Activated CD8-positive, alpha-beta T cell treated with anti-CD3 and anti-CD28 coated beads for 36 hours (primary cell): ENCODE measurements at places on chromosomes 12 and 14. TPM values are rescaled to one million over a fixed set of nuclear protein-coding genes. Genes with fewer than 3 reads are reported as not detected.
A peak's percentile ranks its signal among the peaks of the same experiment; 100 is the strongest.

Gene CD27
- total RNA-seq, result 164 TPM

Gene CATSPERB
- 0.60 TPM for total RNA-seq

Gene ZC2HC1C
- 0.45 TPM for total RNA-seq

Gene INSM2
- total RNA-seq, result not detected

Gene DPY19L2
- 6.4 TPM for total RNA-seq

Gene GDF3
- not detected for total RNA-seq

Gene ACACB
- total RNA-seq, result 8.7 TPM

Gene OR6C2
- total RNA-seq, result not detected

Gene TMEM132C
- total RNA-seq, result not detected

Gene KRT77
- total RNA-seq, result not detected

Gene COX14
- 43.1 TPM for total RNA-seq

GRCh38 chr12:51222461-51222860 lies 4.6 kb upstream of the POU6F1 start:
- H3K36me3 ChIP-seq, result no peaks in the 10 kb centered on the region
- peaks cover 11% of the 10 kb centered on the region for H3K4me1 ChIP-seq

- no peaks in the 10 kb centered on the region for H3K27me3 ChIP-seq
- H3K36me3 ChIP-seq, result no peaks in the 10 kb centered on the region
- no peak for DNase-seq
- H3K4me1 ChIP-seq, result peaks cover 15% of the 10 kb centered on the region
Measured at GRCh38 chr12:6360578-6361490, 14.5 kb downstream of the SCNN1A start.

DNA sequence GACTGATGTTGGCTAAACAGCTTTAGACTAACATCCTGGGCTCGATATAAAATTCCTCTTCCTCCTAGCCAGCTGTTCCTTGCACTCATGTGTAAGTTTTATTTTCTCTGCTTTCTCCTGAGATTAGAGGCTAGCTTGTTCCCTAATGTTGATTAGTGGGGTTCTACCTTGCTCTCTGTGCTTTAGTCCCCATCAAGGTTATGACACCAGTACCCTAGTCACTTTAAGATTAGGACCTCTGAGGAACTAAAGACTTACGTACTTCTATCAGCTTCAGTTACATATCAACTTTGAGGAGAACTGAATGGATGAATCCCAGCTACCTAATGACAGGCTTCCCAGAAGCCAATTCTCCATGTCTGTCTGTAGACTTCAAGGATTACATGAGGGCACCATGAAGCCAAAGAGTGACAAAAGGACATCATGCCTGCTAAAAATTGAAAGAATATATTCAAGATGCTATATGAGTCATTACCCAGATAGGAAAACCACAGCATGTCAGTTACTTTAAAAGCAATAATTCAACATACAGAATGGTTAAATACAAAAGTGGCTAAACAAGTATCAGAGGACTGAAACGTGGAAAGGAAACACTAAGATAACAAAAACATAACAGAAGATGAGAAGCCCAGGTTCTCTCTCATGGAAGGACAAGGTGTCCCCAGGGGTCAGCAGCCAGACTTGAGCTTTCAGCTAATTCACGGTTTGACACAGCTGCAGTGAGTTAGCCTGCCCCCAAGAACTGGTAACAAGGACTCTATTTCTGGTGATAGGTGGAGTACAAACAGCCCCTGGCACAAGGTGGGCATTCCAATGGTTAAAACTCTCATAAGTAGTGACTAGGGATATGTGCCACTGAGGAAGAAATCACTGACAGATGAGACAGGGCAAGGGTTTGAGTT lies 20.4 kb downstream of the ADAM20 start:
- DNase-seq, result no peak
- H3K27me3 ChIP-seq, result no peaks in the 10 kb centered on the region
- H3K36me3 ChIP-seq, result peaks cover 9% of the 10 kb centered on the region
- H3K4me3 ChIP-seq, result no peak overlapping the region
- peak overlapping the region; percentile 59 for H3K27ac ChIP-seq

DNA sequence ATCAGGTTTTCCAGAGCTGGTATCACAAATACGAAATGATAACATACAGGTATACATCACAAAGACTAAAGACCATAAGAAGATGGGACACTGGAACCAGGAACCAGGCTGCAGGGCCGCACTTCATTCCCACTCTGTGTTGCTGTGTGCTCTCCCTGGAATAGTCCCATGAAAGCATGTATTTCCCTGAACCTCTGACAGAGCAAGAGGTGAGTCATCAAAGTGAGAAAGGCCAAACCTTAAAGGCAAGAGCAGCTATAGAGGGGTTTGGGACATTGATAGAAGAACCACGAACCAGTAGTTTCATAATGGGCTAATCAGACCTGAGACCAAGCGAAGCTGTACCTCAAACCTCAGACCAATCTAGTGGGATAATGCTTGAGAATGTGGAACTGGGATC lies 283.0 kb upstream of the PRKD1 start:
- H3K4me1 ChIP-seq, result no peaks in the 10 kb centered on the region
- no peaks in the 10 kb centered on the region for H3K36me3 ChIP-seq
- no peak overlapping the region for H3K27ac ChIP-seq

GRCh38 chr14:77554207-77554606 lies 55.6 kb upstream of the ISM2 start:
- H3K27me3 ChIP-seq, result no peaks in the 10 kb centered on the region
- H3K4me3 ChIP-seq, result no peak overlapping the region
- H3K36me3 ChIP-seq, result peaks cover 41% of the 10 kb centered on the region
- H3K27ac ChIP-seq, result peak overlapping the region; percentile 92
- peaks cover 17% of the 10 kb centered on the region for H3K4me1 ChIP-seq

DNA sequence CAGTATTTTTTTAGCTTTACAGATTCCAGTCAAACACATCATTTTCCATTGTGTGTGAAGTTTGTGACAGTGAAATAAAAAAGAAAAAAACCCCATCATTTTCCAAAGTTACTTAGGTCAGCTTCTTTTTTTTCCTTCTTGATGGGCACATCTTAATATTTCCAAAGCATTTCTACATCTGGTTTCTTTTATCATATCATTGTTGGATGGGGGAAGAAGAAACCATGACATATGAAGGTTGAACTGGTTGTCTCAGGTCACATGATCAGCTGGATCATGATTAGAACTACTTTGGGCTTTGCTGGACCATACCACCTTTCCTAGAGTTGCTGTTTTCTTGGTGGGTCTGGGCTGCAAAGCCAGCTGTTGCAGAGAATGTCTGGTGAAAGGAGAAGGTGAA lies 59.8 kb downstream of the FOS start:
- no peaks in the 10 kb centered on the region for H3K36me3 ChIP-seq
- no peak for DNase-seq
- no peaks in the 10 kb centered on the region for H3K27me3 ChIP-seq
- H3K4me3 ChIP-seq, result no peak overlapping the region
- H3K4me1 ChIP-seq, result peaks cover 23% of the 10 kb centered on the region
- H3K27ac ChIP-seq, result no peak overlapping the region

DNA sequence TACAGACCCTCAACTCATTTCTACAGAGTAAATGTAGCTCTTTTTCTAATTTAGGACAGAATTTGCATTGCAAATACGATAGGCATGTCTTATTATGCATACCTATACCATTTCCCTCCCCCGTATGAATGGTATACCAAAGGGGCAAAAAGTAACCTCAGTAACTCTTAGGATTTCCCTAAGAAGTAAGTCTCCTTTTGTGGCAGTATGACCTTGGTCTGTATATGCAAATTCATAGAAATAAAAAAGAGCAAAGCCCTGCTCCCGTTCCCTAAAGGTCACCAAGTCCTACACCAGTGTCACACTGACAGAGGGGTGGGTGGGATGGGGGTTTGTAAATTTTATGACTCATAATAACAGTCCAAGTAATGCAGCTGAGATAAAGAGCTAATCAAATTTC lies 365.8 kb upstream of the CCDC196 start:
- H3K27ac ChIP-seq, result no peak overlapping the region
- H3K27me3 ChIP-seq, result peaks cover 8% of the 10 kb centered on the region
- no peak for DNase-seq
- H3K4me1 ChIP-seq, result no peaks in the 10 kb centered on the region

GRCh38 chr12:131509701-131510100 lies 201.2 kb upstream of the SFSWAP start:
- no peak overlapping the region for H3K4me3 ChIP-seq
- no peak overlapping the region for H3K27ac ChIP-seq
- H3K36me3 ChIP-seq, result no peaks in the 10 kb centered on the region
- peaks cover 13% of the 10 kb centered on the region for H3K4me1 ChIP-seq

DNA sequence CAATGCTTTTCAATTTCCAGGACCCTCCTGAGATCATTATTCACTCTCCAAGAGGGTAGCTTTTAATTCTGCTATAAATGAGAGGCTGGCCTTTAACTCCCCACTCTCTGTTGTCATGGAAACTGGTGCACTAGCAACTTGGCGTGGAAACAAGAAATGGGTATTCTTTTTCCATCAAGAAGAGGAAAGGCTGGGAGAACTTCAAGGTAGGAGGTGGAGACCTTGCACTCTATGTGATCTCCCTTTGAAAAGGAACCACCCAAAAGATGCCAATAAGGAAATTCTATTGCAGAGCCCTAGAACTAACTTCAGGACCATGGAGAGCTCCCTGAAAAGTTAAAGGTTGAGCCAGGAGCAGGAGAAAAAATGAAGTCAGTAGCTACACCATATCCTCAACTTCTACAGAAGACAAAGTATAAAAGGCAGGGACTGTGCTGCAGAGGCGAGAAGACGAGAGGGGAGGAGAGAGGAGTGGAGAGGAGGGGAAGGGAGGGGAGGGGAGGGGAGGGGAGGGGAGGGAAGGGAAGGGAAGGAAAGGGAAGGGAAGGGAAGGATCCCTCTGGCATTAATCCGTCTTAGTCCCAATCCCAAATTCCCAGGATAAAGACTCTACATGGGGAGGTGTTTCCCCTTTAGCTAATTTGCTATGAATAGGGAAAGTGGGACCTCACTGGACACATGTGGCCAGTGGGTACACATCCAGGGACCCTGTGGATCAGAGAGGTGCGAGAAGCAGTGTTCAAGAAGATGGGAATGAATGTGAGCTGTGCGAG lies 46.7 kb upstream of the FICD start:
- no peaks in the 10 kb centered on the region for H3K4me1 ChIP-seq
- DNase-seq, result no peak
- H3K27ac ChIP-seq, result no peak overlapping the region
- no peak overlapping the region for H3K4me3 ChIP-seq
- no peaks in the 10 kb centered on the region for H3K36me3 ChIP-seq

DNA sequence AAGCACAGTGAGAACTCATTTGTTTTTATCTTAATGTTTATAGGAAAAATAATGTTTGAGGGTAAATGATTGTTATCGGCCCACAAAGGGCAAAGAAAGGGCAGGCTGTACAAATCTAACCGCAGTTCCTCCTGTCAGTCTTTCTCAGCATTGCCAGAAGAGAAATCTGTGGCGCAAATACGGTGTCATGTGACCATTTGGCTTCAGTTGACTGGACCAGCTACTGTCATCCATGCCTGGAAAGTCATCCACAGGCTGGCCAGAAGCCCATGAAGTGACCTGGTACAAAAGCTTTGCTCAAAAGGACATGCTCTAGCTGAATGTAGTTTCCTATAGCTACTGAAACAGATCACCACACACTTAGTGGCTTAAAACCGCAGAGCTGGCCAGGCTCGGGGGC lies 43.6 kb downstream of the HCAR2 start:
- no peak overlapping the region for H3K4me3 ChIP-seq
- H3K4me1 ChIP-seq, result no peaks in the 10 kb centered on the region
- no peak for DNase-seq
- no peaks in the 10 kb centered on the region for H3K27me3 ChIP-seq
- H3K27ac ChIP-seq, result no peak overlapping the region

- peaks cover 6% of the 10 kb centered on the region for H3K36me3 ChIP-seq
- H3K4me3 ChIP-seq, result no peak overlapping the region
- peaks cover 17% of the 10 kb centered on the region for H3K4me1 ChIP-seq
- DNase-seq, result no peak
- H3K27ac ChIP-seq, result no peak overlapping the region
Measured at GRCh38 chr12:107025671-107026070, 38.7 kb upstream of the MTERF2 start.

- no peak overlapping the region for H3K4me3 ChIP-seq
- H3K4me1 ChIP-seq, result peaks cover 33% of the 10 kb centered on the region
- H3K27me3 ChIP-seq, result no peaks in the 10 kb centered on the region
- peaks cover 6% of the 10 kb centered on the region for H3K36me3 ChIP-seq
- no peak overlapping the region for H3K27ac ChIP-seq
- DNase-seq, result no peak
Measured at GRCh38 chr14:50056435-50056834, 59.9 kb downstream of the VCPKMT start.

DNA sequence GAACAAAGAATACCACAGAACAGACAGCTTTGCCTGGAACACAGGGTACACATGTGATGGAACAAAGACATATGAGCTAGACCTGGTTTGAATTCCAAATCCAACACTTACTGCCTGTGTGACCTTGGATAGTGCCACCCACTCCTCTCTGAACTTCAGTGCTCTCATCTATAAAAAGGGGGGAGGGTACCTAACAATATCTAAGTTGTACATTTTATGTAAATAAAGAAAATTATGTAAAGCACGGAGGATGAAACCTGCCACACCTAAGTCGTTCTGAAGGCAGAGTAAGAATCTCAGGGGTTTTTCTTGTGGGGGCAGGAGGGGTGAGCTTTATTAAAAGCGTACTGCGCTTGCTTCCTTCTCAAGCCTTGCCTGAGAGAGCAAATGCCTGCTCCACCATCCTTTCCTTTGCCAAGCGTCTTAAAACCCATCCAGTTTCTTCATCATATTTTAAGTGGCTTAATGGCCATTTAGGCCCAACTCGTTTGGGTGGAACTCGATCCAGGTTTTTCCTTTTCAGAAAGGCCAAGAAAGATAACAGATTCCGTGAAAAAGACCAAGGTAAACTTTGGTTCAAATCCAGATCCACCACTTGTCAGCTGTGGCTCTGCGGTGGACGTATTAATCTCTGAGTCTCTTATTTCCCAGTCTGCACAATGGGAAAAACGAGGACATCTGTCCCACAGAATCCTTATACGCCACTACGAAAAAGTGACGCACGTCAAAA lies 946 bp downstream of the DDX24 start:
- peaks cover 50% of the 10 kb centered on the region for H3K4me1 ChIP-seq
- peak overlapping the region; percentile 99 for H3K27ac ChIP-seq
- DNase-seq, result peak; percentile 15
- peaks cover 51% of the 10 kb centered on the region for H3K36me3 ChIP-seq
- H3K4me3 ChIP-seq, result peak overlapping the region; percentile 98

GRCh38 chr14:51295646-51296263 lies 55.7 kb downstream of the TMX1 start:
- peaks cover 10% of the 10 kb centered on the region for H3K4me1 ChIP-seq
- DNase-seq, result no peak
- no peaks in the 10 kb centered on the region for H3K27me3 ChIP-seq
- no peak overlapping the region for H3K27ac ChIP-seq

DNA sequence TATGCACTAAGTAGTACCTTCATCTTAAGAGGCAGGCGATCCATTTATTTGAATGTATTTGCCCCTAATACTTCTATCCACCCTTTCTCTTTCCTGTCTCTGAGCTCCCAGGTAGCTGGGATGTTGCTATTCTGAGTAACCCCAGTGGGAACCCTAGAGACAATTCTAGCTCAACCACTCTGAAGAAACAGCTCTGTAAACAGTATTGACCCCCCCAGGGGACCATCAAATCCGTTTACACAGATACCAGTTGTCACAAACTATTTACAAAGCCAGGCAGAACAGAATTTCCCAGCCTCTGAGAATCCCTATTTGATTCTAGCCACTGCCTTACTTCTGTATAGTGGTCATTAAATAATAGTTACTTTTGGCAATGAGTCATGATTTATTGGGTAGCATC lies 64.9 kb downstream of the MIPOL1 start:
- H3K27ac ChIP-seq, result no peak overlapping the region
- H3K27me3 ChIP-seq, result no peaks in the 10 kb centered on the region
- H3K4me3 ChIP-seq, result no peak overlapping the region
- no peaks in the 10 kb centered on the region for H3K36me3 ChIP-seq
